Stimulated activated CD4-positive, alpha-beta T cell treated with anti-CD3 and anti-CD28 coated beads, Interleukin-15, amount 100 ng/mL, for 24 hours (primary cell): ENCODE measurements at places on chromosomes 4 and X.

GRCh38 chr4:104930298-104930697, 216.4 kb upstream of the TET2 start:
- no peak for DNase-seq

DNA sequence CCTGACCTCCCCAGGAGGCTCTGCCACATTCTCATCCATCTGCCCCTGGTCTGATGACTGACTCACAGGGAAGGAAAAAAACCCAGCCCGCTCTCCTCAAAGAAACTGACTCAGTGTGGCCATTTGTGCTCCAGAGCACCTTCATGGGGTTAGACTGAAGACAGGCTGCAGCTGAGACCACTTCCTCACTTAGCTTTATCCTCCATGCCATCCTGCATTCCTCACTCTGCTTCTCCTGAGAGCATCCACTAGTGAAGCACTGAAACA, 35.9 kb upstream of the HPSE start:
- no peak for DNase-seq

DNA sequence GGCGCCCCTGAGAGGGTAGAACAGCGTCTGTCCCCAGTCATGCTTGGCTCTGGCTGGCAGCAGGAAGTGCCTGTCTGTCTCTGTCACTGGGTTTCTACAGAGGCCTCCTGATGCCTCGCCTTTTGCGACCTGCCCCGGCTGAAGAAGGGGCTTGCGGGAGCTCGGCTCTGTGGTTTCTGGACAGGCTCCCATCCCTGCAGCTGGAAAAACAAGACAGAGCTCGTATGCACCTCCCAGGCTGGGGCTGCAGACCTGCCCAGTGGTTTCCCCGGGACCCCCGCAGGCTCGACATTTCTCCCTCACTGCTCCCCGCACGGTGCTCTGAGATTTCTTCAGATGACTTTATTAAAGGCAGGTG, 57.0 kb upstream of the SORCS2 start:
- DNase-seq: no peak

DNA sequence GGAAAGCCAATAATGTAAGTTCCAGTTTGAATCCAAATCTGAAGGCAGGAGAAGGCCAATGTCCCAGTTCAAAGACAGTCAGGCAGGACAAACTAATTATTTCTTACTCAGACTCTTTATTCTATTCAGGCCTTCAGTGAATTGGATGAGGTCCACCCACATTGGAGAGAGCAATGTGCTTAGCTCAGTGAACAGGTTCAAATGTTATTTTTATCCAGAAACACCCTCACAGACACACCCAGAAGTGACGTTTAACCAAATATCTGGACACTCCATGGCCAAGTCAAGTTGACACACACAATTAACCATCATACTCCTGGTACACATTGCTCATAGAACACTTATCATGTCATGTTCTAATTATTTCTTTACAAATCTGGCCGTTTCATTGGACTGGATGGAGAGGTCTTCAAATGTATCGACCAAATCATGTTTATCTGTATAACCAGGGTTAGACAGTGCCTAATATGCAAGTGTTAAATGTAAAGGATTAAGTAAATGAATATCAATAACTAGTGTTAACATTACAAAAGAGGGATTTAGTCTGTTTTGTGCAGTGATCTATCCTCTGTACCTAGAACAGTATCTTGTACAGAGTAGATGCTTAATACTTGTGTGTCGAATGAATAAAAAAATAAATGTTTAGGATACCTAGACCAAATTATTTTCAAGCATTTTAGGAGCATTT, 27.1 kb upstream of the XK start:
- no peak for DNase-seq

- DNase-seq: no peak
Observed at GRCh38 chr4:16443504-16444088, 217.3 kb upstream of the TAPT1 start.

DNA sequence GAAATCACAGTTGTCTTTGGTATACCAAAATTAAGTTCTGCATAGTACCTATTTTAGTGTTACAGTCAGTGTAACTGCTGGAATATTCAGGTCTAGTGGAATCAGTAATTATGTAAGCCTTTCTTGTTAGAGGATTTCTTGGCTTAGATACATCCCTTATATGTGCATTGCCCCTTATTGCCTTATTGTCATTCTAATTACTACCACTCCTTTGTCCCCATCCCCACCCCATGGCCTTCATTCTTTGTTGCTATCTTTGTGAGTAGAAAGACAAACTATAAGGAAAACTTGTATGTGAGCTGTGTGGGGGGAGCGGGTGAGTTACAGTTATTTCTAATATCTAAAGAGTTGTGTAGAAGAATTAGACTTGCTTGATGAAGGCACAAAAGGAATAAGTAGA, 36.9 kb upstream of the RPA4 start:
- DNase-seq: no peak

DNA sequence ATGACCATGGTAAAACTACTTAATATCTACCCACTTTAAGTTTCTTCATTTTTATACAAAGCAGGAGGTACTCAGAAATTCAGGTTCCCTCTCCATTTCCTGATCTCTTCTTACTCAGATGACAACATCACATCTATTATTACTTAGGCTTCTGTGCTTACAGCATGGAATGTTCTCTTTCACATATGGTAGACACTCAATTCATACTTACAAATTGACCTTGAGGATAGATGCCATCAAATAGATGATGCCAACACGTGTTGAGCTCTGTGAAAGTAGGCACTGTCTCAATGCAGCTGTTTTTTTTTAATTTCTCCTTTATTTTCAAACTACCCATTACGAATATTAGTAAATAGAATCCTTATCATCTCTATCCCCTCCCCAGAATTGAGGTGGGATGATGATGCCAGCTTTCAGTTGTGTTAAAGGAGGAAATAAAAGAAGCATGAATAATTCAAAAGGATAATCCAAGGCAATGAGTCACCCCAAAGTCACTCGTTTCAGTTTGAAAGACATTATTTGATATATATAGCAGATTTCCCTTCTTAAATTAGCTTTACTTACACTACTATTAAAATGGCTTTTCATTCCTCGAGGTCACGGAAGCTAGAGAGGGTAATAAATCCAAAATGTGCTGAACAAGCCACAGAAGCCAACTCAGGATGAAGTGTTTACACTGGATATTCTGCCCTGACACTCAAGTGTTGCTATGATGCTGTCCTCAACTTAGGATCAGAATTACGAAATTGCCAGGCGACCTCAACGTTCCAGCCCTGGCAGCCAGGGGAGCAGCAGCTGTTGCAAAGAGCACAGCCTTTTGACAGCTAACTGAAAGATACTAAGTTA, 124.2 kb upstream of the EOLA2 start:
- no peak for DNase-seq

DNA sequence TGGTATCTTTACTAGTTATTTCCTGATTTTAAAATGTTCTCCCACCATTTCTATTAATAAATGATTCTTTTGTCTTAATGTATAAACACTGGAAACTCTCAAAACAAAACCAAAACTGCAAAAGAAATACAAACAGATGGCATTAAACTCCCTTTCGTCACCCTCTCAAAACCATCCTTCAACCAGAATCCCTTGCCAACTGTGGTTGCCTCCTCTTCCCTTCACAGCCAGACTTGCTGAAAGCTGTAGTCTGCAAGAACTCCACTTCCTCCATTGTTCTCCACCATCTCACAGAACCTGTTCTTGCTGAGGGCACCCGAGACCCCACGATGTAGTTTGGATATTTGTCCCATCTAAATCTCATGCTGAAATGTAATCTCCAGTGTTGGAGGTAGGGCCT, 96.5 kb downstream of the WWC2 start:
- DNase-seq: no peak
